ENCODE measurements at places on chromosomes 2 and 18. TPM values are rescaled to one million over a fixed set of nuclear protein-coding genes. Genes with fewer than 3 reads are reported as not detected.

OBSL1 gene
- total RNA-seq, result 98.6 TPM

ADGRF3 gene
- total RNA-seq, result 2.1 TPM

VWA3B gene
- not detected for total RNA-seq

NT5C1B gene
- not detected for total RNA-seq

MC5R gene
- 0.32 TPM for total RNA-seq

Measured in A375 (cell line).